Thymus (tissue), 14 donors: ENCODE measurements at places on chromosomes 16 and 17.

DNA sequence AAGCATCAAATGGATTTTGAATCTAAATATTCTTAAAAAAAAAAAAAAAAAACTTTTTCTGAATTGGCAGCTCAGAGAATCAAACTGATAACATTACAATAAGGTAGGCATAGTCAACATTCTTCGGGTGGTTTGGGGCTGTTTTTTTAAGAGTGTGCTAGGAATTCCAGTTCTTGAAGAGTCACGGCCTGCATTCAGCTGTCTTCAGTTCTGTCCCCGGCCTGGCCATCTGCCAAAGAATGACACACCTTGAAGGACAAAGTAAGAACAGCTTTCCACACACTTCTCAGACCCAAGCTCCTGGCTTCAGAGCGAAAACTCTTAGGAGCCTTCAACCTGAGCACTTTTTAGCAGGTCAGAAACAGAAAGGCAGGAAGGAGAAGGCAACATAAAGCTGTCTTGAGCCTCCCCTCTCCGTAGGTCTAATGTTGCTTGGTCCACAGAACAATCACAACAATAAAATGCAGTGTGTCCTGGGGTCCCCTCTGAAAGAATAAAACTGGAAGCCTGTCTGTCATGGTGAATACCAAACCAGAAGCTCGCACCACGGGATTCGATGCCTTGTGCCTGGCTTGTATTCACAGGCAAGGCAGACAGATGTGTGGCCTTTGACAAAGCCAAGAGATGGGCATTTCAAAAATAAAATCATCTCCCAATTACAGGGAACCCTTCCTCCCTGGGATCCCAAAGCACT, 524.4 kb upstream of the ZFHX3 start:
- DNase-seq = no peak

DNA sequence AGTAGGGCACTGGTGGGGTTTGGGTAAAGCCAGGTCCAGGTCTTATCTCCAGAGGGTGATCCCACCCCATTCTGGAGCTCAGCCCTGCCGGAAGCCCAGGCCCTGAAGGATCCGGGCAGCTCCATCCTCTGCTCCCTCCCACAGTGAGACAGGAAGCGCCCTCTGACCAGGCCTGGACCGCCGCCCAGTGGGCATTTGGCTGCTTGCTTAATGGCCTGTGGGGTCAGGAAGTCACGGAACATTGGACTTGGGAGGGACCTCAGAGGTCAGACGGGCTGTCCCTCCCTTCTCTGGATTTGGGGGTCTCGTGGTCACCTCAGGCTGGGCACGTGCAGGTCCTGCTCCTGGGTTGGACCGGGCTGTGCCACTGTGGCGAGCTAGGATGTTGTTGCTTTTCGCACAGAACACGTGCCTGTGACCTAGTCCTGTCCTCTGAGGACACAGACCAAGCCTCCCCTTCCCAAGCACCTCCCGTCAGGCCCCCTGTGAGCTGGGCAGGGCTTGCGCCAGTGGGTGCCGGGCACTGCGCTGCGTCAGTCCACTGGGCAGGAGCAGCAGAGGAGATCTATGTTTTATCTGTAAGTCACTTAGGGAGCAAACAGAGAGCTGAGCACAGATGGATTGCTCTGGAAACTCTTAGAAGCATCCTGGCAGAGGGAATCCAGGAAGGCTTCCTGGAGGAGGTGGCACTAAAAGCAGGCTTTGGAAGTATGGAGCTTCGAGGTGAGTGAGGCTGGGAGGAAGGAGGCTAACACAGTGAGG, 49.4 kb upstream of the GSE1 start:
- no peak for DNase-seq

GRCh38 chr17:75504347-75505151, 10.8 kb downstream of the CASKIN2 start:
- DNase-seq = no peak

DNA sequence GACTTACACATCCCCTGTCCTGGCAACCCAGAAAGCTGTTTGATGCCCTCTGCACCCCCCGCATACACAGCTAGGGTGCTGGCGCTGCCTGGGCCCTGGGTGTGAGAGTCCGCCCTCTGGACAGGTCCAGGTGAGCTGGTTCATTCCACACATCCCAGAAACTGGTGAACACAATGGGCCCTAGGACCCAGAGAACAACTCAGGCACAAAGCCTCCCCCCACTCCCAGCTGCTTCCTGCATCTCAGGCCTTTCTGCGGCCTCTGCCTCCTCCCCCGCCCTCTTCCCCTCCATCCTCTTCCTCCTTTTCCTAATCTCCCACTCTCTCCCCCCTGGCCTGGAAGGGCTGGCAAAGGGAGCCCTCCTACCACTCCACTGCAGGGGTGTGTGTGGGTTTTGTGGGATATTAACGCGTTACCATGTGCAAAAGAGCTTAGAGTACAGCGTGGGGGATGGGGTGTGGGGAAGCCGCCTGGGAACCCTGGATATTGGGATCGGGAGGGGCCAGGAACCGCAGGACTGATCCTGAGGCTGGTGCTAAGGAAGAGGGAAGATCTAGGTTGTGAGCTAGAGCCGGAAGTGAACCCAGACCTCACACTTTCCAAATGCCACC, 1.6 kb upstream of the PPP1R9B start:
- DNase-seq = peak; percentile 78

DNA sequence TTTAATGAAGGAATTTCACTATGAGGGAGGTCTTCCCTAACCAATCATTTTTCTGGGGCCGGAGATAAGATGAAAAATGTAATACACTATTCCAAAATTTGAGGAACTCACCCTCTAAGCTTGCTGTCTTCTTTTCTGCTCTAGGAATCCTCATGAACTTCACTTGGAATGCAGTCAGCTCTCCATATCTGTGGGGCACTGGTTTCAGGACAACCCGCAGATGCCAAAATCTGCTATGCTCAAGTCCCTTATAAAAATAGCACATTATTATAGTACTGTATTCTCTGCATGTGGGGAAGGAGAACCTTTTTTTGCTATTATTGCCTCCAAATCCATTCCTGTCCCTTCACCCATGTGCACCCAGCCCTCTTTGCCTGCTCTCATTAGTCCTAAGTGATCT, 146.0 kb downstream of the ABCA8 start:
- DNase-seq = no peak
